ENCODE measurements at places on chromosomes 12 and 14.

DNA sequence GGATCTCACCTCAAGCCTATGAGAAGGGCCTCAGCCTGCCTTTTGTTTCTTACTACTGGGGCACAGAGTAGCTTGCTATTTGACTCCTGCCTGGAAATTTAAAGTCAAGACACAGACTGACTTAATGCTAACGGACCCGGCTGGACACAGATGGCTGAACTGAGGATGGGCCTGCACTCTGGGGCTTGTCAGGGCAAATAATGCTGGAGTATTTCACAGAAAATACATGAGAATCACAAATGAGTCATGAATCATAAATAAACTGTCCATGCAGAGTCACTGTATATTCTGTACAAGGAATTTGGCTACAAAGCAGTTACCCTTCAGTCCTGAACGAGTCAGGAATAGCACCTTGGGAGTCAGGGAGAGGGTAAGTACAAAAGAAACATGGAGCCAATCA is 683.2 kb upstream of the FOXG1 start:
- no peak for DNase-seq

DNA sequence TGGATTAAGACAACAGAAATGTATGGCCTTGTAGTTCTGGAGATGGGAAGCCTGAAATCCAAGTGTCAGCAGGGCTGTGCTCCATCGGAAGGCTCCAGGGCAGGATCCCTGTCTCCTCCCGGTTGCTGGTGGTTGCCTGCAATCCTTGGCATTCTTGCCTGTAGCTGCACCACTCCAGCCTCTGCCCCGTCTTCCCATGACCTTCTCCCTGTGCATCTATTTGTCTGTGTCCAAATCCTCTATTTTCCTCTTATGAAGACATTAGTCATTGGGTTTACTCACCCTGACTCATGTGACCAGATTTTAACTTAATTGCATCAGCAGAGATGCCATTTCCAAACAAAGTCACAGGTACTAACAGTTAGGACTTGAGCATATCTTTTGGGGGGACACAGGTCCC is 15.1 kb downstream of the TUNAR start:
- no peak for DNase-seq

DNA sequence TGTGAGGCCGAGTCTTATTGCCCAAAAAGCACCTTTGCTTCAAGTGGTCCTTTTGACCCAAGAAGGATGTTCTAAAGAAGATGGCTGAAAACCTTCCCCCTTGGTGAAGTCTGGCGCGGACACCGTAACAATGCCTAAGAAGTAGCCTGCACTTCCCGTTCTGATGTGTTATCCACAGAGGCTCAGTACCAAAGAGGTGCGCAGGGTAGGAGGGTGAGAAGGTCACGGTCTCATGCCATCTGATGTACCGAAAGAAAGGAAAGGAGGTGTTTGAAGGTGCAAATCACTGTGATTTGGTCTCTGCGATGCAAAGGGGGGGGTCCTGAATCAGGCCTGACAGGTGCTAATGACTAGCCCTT is 9.9 kb downstream of the PEBP1 start:
- DNase-seq: no peak

DNA sequence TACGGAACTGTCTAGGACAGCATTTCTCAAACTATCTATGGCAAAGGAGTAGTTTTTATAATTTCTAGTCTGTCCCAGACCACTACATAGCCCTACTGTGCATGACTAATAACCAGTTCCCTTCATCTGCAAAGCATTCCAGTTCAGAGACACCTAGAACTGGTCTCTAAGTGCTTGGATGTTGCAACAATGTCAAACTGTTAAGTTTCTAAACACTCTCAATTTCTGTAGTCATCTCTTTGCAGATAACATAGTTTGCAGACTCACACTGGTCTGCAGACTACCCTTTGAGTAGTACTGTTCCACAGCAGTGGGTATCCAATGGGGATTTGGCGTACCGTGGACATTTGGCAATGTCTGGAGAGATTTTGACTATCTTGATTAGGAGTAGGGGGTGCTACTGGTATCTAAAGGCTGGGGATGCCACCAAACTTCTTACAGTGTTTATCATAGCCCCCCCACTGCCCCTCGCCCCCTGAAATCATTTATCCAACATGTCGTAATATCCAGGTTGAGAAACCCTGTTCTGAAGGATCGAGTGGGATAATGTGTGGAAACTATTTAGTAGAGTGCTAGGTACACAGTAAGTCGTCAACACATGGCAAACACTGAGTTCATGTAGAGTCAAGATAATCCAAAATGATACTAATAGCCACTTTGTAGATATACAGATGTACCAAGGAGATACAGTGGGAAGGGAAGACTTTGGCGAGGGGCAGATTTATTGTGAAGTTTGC is 1.7 kb downstream of the C12orf76 start:
- no peak for DNase-seq

- no peak for DNase-seq
Observed at GRCh38 chr14:59292028-59292427, 103.6 kb downstream of the DAAM1 start.

GRCh38 chr12:105522166-105522825 is 191.8 kb downstream of the C12orf75 start:
- DNase-seq: no peak

DNA sequence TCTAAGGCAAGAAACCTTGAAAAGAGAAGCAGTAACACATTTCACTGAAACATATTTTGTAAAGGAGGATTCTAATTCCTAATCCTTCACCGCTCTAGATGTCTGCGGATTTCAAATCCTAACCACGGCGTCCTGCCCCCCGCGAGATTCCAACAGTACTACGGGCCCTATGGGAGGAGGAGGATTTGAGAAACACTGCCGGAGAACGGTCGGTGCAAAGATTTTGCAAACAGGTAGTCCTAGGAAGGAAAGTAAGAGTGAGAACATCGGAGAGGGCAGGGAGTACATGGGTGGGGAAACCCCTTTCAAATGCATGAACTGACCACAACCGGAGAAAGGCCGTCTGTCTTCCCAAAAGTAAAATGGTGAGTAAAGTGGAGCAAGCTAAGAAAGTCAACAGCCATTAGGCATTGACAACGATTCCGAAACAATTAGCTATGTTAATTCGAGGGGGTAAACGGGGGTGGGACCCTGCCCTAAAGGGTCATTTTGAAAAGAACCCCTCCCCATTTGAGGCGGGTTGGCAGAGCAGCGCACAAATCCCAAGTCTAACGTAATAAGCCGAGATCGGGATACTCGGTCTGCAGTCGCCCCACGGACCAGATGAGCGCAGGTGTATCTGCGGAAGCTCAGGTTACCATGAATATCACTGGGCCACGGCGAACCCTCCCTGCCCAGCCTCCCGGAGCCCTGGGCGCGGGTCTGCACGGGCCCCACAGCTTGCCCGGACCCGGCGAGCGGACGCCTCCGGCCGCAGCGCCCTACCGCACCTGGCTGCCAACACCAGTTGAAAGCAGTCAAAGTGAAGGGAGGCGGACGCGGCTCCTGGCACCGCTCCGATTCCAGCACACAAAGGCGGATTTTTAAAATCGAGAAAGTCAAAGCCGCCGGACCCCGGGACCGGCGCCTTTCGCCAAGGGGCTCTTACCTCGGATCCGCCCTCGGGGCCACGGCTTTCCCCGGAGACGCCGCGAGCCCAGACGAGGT is 662 bp downstream of the EPS8 start:
- DNase-seq: no peak

GRCh38 chr14:103861413-103862392 is 14.3 kb upstream of the PPP1R13B start:
- DNase-seq: no peak

- no peak for DNase-seq
Observed at GRCh38 chr12:105001476-105001875, 15.4 kb downstream of the NOPCHAP1 start.

- no peak for DNase-seq
Observed at GRCh38 chr14:103480595-103480994, 42.0 kb downstream of the CKB start.

- DNase-seq: no peak
Observed at GRCh38 chr12:58668871-58669270, 251.4 kb downstream of the LRIG3 start.

- DNase-seq: no peak
Observed at GRCh38 chr12:93058280-93058679, 129.2 kb upstream of the EEA1 start.

DNA sequence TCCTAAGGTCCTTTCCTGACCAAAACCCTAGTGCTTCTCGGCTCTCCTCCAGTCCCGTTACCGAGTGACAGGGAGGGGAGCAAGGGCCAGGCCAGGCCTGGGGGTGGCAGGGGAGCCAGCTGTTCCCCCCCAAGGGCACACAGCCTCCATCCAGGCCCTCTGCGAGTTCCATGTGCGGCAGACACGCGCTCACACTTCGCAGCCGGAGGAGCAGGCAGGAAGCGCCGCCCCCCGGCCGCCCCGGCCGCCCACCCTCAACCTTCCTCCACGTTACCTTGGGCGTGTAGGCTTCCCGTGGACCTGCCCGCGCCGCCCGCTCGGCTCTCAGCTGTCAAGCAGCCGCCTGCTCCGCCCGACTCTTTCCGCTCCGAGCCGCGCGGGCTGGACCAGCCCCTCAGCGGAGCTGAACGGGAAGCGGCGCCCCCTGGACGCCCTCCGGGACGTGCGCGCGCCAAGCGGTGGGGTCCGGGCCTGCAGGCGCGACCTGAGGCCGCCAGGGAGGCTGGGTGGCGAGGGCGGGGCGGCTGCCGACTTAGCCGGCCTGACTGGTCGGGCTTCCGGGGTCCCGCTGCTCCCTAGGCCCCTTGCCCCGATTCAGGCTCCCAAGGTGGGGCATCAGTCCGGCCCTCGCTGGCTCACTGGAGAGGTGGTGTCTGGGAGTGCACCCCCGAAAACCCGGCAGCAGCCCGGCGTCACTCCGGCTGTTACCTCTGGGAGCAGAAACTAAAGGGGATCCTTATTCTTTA is at the start of gene CRACR2A:
TSS of gene CRACR2A (minus strand) at position 369 of the 746 bp plus-strand sequence. CDS start 56,110 bp downstream, outside the sequence.
- peak; percentile 70 for DNase-seq

DNA sequence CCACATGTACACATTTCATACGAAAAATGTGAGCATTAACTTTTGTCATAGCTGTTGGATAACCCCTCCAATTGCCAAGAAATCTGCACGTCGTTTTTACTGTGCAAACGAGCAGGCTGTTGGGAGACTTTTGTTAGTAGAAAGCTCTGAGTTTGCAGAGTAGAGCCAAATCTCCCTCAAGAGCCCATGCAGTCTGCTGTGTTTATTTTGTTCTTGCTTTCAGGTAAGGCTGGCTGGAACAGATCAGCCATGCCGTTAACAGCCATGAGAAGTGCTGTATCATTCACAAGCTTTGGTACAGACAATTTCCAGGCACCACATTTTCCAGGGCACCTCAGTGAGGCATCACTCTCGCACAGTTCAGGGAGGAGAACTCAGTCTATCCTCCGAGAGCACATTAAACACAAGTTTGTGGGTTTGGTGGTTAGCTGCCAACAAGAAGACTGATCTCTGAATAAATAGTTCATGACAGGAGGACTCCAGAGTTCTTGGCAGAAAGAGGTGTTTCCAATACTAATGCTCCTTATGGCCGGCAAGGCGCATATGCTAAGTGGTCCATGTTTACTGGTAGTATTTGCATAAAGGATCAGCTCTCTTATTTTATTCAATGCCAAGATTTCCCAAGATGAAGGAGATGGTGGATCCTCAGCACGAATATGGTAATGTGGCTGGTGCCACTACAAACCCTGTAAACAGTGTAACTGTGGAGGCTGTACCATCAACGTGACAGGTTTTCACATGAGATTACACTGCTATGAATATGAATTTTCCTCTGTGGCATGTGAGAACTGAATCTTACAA is 30.3 kb upstream of the PELI2 start:
- DNase-seq: no peak

GRCh38 chr14:28321475-28322244 is 444.9 kb upstream of the FOXG1 start:
- DNase-seq: no peak

DNA sequence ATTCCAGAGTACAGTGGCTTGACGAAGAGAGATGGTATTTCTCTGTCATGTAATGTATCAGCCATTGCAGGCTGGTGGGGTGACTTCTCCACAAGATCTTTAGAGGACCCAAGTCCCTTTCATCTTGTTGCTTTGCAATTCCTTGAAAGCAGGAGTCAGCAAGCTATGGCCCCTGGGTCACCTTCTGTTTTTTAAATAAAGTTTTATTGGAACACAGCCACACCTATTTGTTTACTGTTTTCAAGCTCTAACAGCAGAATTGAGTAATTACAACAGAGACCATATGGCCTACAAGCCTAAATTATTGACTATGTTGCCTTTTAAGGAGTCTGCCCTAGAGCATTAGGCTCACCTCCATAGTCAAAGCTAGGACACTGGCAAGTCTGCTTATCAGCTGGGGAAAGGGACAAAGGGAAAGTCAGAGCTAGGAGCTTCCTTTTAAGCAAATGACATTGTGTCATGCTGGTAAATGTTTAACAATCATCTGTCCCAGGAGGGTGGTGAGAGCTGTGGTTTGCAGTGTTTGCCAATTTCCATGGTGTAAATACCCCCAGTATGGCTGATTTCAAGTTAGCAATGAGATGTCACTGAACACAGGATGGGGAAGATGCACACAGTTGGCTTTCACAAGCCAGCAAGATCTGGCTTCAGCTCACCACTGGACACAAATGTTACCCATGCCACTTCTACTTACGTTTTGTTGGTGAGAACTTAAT is 87.7 kb upstream of the PWP1 start:
- DNase-seq: no peak

- no peak for DNase-seq
Observed at GRCh38 chr12:107377596-107378385, 284.4 kb upstream of the CRY1 start.

- DNase-seq: no peak
Observed at GRCh38 chr12:94753036-94753679, 102.8 kb upstream of the TMCC3 start.

DNA sequence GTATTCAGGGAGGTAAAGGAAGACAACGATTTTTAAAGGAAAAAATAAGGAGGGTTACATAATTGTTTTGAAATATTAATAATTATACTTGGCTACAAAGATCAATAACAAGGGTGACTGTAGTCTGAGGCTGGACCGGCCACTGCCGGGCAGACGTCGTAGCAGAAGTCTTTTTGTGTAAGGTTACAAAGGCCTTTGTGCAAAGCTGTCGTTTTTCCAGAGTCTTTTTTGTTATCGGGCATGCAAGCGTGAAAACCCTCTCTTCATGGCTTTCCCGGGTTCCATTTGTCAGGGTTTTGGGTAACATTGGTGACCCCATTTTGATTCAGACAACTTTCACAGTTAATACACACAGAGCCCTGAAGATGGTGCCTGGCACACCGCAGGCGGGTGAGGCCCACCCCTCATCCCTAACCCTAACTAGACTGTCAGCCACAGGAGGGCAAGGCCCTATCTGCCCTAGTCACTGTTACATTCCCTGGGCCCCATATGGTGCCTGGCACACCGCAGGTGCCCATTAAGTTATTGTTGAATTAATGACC is 31.3 kb downstream of the RILPL1 start:
- no peak for DNase-seq

GRCh38 chr12:48794870-48795269 is 6.0 kb upstream of the ADCY6 start:
- no peak for DNase-seq

- no peak for DNase-seq
Observed at GRCh38 chr12:16187660-16188059, 89.8 kb downstream of the SLC15A5 start.

- no peak for DNase-seq
Observed at GRCh38 chr12:109443794-109444193, 33.3 kb downstream of the KCTD10 start.
